Suppressor macrophage treated with lipopolysaccharide for 4 hours (primary cell): ENCODE measurements at places on chromosomes 3 and 15.

- DNase-seq: no peak
Observed at GRCh38 chr3:13762906-13763305, 117.0 kb downstream of the WNT7A start.

- DNase-seq: no peak
Observed at GRCh38 chr3:61901496-61901895, 340.1 kb downstream of the PTPRG start.

DNA sequence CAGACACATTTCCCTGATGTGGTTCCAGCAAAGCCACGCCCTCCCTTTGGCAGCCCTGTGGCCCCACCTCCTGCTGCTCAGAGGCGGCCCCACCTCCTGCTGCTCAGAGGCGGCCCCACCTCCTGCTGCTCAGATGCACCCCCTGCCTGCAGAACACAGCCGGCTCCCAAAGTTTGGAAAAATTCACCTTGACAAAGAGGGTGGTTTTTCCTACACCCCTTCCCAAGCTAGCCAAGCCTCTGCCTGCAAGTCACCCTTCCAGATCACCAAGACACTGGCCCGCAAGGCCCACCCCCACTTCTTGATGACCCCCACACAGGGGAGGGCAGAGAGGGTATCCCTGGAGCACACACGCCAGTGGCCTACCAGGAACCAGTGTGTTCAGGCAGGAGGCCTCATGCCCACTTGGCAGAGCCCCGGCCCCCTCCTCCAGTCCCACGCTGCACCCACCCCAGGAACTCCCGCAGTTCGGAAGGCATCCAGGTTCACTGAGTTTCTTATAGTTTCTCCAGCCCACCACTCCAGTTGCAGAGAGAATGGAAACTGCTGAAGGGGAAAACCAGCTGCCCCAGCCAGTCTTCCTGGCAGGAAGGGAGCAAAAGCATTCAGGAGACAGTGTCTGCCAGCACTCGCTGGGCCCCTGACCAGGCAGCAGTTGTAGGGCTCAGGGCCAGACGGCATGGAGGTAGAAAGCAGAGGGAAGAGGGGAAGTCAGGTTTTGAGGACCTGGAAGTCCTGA is 2.3 kb upstream of the HAPLN3 start:
- DNase-seq: peak; percentile 83

GRCh38 chr15:60858511-60859070 is 370.5 kb downstream of the RORA start:
- no peak for DNase-seq

GRCh38 chr3:55066551-55067047 is 138.7 kb upstream of the LRTM1 start:
- DNase-seq: no peak

DNA sequence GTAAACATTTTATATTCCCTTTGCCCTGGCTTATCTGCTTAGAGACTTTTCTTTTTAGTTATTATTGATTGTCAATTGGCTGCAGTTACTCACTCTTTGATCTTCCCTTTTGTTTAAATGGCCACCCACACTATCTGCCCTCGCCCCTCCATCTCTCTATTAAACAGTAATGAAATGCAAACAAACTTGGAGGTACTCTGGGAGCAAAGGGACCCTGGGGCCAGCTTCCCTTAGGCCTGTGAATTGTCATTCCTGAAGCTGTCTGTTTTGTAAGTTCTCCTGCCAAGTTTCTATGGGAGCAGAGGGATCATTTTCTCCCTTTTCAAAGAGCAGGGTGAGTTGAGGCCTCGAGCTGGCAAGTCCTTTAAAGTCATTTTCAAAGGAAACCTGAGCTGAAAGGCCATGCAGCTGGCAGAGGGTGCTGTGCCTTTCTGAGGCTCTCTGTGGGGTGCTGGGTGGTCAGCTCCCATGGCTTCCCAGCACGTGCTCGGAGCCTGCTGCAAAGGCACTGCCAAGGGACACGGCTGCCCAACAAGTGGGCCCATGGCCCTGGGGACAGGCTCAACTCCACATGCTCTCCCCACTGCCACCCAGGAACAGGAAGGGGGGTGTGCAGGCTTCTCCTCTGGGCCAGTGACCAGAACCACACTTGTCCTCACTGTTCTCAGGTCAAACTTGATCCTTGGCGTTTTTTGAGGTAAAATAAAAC is 17.4 kb upstream of the RTP2 start:
- DNase-seq: no peak

GRCh38 chr3:187567661-187568121 is 102.5 kb downstream of the SST start:
- DNase-seq: no peak

- DNase-seq: no peak
Observed at GRCh38 chr15:85671156-85671555, 123.6 kb downstream of the KLHL25 start.

- no peak for DNase-seq
Observed at GRCh38 chr15:35208353-35208752, 123.3 kb upstream of the NANOGP8 start.

DNA sequence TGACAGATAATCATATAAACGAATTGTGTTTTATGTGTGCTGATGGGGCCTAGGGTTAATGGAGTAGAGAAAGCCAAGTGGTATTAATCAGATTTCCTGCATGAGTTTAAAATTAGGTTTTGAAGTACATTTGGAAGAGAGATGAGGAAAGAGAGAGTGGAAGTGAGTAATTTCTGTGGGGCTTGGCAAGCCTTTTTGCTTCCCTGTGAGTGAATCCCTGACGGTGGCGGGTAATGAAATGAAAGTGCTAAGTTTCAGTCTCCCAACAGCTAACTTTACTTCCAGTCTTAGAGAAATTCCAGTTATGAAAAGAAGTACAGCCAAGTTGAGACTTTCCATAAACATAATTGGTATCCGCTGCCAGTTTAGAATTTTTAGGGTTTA is 139.4 kb downstream of the BBX start:
- DNase-seq: peak; percentile 80

- DNase-seq: peak; percentile 63
Observed at GRCh38 chr3:195150181-195151118, 120.5 kb downstream of the XXYLT1 start.

GRCh38 chr3:155372281-155372680 is 78.8 kb upstream of the STRIT1 start:
- DNase-seq: no peak

DNA sequence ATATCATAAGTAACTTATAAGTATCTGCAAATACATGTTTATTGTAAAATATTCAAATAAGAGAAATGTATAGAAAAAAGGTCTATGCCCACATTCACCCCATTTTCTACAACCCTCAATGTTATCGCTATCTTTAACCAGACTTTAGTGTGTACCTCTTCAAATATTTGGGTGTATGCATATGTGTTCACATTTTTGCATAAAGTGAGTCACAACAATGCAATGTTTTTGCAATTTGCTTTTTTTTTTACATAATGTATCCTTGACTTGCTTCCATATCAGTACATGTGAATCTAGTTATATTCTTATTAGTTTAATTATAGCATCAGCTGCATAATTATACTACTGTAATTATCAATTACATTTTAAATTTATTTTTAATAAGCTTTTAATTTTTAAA is 117.3 kb upstream of the LYSMD4 start:
- no peak for DNase-seq

GRCh38 chr3:94887065-94887464 is 824.2 kb downstream of the NSUN3 start:
- no peak for DNase-seq

- no peak for DNase-seq
Observed at GRCh38 chr15:36208868-36209582, 370.4 kb upstream of the CDIN1 start.

DNA sequence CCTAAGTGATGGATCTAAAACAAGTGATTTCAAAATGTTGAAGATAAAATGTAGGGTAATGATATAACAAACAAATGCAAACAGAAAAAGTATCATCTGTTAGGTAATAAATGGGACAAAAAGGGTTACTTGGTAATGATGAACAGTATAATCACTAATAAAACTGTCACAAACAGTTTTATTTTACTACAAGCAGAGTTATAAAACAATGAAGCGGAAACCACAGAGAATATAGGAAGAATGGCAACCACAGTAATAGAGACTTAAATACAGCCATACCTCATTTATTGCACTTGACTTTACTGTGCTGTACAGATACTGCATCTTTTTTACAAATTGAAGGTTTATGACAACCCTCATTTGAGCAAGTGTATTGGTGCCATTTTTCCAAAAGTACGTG is 52.8 kb downstream of the HERC1 start:
- no peak for DNase-seq

- DNase-seq: no peak
Observed at GRCh38 chr15:89566181-89566580, 9.1 kb upstream of the TICRR start.

GRCh38 chr3:156352728-156353127 is 202.2 kb downstream of the SSR3 start:
- DNase-seq: no peak

DNA sequence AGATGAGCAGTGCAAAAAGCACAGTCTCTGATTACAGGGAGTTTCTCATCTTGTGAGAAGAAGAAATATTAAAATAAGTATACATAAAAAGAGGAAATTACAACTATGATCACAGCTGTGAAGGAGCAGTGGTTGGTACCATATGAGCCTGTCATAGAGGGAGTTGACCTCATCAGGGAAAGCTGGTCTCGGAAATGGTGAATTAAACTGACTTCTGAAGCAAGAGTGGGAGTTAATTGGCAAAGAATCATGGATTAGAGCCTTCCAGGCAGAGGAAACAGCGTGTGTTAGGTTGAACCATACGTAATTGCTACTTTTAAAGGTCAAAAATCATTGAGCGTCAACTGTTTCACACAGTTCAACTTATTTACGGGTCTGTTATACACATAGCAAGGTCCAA is 539.1 kb downstream of the EDEM1 start:
- peak; percentile 65 for DNase-seq

DNA sequence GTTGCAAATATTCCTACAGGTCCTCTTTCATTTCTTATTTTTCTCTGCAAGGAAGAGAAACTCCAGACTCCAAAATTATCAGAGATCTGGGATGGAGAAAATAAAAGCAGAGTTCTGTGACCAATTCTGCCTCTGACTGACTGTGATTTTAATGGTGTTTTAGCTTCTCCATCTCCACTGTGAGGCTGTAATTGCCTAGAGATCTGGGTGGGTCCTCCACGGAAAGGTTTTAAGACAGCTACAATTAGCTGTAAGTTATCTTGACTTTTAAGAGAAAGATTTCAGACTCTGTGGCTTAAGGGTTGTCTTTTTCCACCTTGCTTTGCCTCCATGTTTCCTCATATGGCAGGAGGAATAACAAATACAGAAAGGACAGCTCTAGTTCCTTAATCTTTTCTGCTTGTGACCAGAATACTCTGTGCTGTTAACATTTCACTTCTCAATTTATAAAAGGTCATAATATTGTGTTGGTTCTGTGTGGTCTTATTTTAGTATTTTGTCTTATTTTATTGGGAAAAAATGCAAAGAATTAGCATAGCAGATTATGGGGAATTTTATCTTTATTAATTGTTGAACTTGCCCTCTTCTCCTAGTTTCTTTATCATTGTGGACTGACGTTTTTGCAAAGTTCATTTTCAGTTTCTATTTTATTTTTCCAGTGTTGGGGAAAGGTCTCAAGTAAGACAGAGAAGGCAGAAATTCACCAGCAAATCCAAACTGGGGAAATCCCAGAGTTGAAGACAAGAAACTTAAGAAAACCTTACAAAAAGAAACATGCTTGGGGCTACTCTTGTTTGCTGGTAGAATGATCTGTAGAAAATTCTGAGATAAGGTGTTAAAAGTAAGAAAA is 157.9 kb downstream of the RAP2B start:
- DNase-seq: peak; percentile 94

DNA sequence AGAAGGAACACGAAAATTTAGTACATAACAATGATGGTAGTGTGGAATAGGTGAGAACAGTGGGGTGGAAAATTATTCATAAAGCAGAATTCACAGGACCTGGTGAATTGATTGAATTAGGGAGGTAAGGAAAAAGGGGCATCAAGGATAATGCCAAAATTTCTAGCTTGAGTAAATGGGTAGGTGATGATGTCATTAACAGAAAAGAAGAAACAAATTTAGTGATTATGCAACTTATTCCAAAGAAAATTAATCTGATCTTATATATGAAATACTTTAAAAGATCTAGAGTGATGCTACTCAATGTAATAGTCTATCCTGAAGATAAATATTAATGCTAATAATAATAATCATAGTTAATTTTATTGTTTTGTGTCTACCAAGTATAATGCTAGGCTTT is 544.6 kb upstream of the LMCD1 start:
- DNase-seq: no peak

- no peak for DNase-seq
Observed at GRCh38 chr15:79358069-79358468, 47.2 kb downstream of the TMED3 start.

GRCh38 chr15:83358972-83359564 is 74.6 kb upstream of the BNC1 start:
- no peak for DNase-seq

DNA sequence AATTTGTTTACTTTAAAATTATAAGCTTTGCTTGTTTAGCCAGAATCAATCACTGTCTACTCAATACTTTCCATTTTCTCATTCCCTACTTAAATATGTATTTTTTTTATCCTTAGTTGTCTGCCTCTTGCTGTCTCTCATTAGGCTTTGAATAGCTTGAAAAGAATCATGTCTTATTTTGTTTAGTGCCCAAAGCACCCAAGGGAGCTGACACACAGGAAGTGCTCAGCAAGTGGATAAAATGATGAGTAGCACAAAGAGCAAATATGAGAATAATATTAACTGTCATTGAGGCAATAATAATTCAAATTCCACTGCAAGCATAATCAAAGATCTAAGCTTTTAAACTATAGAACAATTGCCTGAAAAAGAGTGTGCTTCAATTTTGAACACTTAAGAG is 19.0 kb upstream of the IL1RAP start:
- DNase-seq: no peak
